GM03348 (cell line): ENCODE measurements at places on chromosomes 6 and 20.

GRCh38 chr20:11003341-11003740 is 329.5 kb upstream of the JAG1 start:
- DNase-seq: no peak

DNA sequence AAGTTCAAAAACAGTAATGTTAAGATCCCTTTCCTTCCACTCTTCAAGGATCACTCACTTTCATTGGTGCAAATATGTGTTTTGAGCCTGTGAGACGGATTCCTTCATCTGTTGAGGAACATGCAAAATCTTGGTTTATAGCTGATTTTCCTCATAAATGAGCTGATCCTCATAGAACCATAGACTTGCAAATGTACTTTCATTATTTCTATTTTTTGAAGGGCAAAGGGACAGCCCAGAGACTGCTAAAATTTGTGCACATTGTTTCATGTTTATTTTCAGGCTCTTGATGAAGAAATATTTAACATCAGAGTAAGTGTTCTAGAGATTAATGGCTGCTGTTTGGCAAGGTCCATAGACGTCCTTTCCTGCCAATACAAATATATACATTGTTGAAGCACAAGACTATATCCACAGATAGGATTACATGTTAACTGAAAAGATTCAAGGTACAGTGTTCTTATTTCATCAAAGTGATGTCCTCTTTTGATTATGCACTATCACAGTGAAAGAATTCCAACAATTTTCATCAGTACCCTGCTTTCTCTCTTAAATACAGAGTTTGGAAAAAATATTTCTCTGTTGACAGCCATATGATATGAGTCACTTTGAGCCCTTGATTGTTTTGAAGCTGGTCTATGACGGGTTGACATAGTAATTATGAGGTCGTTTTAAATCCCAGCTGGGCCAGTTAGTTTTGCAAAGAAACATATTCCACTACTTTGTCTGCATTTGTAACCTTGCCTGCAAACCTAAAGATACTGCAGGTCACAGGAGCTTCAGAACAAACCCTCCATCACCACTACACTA is 95.7 kb downstream of the FILIP1 start:
- DNase-seq: no peak

DNA sequence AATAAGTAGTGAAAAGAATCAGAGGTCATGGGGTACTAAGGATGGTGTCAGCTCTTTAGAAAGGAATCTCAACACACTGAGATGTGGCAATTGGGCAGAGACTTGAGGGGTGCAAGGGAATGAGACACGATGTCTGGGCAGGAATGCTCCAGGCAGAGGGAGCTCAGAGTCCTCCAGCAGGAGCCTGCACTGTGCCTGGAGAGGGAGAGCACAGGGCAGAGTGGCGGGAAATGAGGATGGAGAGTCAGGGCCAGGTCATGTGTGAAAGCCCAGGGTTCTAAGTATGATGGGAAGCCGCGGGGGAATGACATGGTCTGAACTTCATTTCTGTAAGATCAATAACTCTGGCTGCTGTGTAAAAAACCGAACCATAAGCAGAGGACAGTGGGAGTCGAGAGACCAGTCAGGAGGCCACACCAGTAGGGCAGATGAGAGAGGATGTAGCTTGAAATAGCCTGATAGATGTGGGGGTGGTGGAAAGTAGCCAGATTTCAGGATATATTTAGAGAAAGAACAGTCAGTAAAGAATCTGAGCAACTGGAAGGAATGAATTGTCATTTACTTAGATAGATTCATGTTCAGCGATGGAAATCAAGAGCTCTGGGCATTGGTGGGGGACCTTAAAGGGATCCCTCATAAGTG is 133.4 kb upstream of the DTNBP1 start:
- DNase-seq: no peak

DNA sequence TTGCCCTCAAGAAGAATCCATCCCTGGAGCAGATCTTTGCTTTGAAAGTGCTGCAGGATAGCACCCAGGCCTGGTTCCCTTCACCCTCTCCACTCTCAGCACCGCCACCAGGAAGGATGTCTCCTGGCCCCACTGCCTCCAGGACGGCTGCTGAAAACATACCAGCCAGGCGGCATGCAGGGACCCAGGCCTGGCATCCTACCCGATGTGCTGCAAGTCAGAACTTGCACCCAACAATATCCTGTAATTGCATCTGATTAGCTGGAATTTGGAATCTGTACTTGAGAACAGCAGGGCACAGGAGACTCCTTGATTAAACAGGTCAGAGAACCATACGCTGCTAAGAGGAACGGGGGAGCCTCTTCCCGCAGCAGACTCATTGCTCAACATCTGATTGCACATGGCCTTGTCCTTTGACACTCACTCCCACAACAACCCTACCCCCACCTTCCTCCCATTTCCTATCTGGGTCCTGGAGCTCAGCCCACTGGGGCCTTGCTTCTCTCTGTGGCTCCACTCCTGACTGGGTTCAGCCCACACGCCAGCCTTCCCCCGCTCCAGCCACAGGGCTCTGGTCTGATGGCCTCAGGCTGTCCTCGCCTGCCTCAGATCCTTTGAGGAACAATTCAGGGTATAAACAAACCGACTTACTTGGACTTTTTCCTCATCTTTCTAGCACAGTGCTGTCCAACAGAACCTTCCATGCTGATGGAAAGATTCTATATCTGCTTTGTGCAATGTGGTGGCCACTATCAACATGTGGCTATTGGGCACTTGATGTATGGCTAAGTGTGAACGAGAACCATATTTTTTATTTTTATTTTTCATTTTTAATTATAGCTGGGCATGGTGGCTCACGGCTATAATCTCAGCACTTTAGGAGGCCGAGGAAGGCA is 78.0 kb downstream of the FGD2 start:
- DNase-seq: peak; percentile 26

DNA sequence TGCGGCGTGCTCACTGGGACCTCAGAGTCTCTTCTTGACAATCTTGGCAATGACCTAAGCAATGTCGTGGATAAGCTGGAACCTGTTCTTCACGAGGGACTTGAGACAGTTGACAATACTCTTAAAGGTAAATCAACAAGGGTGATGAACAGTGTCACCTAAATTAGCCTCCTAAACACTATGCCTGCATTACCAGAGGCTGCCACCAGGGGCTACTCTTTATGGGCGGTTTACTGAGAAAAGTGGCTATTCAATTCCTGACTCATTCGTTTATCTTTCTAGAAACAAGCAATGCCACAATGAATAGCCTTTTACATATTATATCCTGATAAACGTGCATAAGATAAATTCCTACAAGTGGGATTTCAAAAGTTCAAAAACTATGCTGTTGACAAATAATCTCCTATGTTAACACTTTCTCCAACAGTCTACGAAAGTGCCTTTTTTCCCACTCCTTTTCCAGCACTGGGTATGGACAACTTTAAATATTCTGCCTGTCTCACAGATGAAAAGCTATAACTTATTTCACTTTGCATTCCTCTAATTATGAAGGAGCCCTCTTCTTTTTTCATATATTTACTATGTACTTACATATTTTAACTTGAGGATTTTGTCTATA is 1.3 kb downstream of the BPIFA2 start:
- no peak for DNase-seq

GRCh38 chr6:79446006-79446405 is 91.2 kb downstream of the LCA5 start:
- DNase-seq: no peak

GRCh38 chr6:168039849-168040248 is 39.2 kb downstream of the FRMD1 start:
- DNase-seq: no peak

DNA sequence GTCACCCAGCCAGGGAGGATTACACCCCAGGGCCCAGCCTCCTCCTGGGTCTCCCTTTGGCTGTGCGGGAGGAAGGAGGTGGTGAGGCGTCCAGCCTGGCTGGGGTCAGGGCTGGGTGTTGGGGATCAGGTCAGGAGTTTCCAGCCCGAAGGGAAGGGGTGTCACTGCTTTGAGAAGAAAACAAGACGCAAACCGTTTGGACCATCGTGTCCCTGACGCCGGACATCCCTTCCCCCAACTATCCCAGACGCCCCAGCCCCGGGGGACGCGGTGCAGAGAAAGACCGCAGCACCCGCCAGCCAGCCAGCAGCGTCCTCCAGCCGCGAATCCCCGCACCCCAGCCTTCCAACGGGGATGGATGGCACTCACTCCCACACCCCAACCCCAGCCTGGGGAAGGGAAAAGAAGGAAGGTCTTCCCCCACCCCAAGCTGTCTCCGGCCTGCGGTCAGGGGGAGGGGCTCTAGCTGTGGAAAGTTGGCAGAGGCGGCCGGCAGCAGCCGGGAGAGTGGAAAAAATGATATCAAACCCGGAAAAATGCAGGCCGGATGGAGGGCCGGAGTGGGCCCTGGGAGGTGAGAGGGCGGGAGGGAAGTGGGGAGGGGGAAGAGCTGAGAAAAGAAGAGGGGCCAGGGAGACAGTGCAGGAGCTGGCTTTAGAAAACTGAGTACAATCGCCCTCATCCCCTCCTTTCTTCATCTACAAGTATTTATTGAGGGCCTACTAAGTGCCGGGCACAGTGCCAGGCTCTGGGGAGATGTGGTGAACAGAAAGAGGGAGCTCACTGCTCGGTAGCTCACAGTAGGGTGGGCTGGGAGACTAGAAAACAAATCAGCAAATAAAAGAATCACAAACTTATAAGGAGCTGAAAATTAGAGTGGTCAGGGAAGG is 10.6 kb downstream of the REM1 start:
- DNase-seq: peak; percentile 64

GRCh38 chr20:12833861-12834260 is 174.9 kb upstream of the SPTLC3 start:
- DNase-seq: no peak

DNA sequence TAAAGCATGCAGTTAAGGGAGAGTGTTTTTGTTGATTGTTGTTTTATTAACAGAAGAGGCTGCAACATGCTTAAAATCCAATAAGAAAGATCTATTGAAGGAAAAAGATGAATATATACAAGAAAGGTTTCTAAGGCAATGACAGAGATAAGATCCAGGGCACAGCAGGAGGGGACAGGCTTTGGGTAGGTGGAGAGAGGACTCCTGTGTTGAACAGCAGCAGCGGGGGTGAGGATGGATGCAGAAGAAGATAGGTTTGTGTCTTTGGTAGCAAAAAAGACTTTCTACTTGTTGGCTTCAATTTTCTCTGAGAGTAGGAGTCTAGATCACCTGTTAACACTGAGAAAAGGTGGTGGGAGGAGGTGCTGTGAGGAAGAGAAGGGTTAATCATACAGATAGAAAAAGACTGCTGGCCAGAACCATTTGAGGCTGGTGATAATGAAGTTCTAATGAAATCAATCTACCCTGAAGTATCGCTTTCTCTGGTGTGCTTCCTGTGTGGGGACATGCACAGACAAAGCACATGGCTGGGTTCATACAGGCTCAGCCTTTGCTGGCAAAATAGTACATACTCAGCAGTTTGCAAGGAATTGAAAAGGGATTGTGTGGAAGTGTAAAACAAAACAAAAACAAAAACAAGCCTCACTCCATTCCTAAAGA is 17.2 kb upstream of the DST start:
- no peak for DNase-seq

DNA sequence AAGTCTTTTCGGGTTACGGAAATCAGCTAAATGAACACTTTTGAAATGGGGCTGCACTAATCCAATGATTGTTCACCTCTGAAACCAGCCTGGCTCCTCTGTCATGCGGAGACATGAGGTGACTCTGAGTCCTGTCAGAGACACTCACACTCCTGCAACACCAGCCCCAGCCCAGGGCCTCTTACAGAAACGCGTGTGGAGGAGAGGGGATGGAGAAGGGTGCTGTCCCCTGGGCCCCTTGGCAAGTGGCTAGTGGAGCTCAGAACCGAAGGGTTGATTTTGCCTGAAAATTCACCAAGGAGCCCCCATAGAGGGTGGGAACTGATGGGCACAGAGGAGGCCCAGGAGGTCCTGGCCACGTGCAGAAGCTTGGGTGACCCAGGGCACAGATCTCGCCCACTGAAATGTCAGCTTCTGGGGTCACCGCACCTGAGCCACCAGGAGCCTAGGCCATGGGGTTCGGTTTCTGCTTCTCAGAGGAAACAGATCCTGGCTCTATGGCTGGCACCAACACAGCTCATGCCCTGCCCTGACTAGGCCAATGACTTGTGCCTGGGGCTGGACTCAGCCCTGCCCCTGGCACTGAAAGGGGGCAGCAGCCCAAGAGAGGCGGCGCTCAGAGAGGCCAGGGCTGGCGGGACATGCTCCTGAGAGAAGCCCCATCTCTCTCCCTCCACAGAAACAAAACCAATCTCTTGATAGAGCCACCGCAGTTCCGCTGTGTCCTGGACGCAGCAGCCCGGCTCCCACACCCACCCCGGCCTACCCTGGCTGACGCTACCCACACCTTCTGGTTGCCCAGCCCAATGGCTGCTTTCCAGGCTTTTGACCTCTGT is 144.7 kb downstream of the ERMARD start:
- DNase-seq: no peak

GRCh38 chr20:48879612-48880245 is 41.8 kb upstream of the ARFGEF2 start:
- DNase-seq: no peak
